ENCODE measurements at places on chromosomes 6 and 20.

DNA sequence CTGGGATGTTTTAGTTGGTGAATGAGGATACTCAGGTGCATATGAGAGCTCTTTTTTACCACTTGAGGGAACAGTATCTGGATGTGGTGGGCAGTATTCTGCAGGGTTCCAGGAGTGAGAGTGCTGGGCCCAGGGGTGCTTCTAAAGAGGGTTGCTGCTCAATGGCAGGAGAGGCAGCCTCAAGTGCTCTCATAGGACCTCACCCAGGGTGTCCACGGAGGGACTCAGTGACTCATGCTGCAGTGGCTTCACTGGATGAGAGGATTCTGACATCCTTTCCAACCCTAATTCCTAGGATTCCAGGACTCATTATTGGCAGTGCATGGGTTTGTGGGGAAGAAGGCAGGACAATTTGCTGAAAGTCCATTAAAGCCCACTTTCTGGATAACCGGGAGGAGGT, 176.6 kb upstream of the FERMT1 start:
- DNase-seq, result no peak

DNA sequence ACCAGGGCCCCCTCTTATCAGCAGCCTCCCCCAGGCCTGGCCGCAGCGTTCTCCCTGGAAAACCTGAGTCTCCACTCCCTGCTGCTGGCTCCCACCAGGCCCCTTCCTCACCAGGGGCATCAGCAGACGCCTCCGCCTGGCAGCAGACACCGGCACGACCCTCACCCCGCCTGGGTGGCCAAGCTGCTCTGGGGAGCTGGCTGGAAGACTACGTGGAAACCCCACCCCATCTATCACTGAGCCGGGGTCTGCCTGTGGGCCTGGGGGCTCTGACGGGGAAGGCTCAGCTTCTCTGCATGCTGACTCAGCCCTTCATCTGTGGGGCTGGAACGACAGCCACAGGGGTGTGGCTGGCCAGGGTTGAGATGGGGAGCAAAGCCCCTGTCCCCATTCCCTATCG, 19.1 kb upstream of the RBBP8NL start:
- DNase-seq, result no peak

- DNase-seq, result peak; percentile 90
These were observed 115.3 kb downstream of the LCA5 start for GRCh38 chr6:79421707-79422484.

DNA sequence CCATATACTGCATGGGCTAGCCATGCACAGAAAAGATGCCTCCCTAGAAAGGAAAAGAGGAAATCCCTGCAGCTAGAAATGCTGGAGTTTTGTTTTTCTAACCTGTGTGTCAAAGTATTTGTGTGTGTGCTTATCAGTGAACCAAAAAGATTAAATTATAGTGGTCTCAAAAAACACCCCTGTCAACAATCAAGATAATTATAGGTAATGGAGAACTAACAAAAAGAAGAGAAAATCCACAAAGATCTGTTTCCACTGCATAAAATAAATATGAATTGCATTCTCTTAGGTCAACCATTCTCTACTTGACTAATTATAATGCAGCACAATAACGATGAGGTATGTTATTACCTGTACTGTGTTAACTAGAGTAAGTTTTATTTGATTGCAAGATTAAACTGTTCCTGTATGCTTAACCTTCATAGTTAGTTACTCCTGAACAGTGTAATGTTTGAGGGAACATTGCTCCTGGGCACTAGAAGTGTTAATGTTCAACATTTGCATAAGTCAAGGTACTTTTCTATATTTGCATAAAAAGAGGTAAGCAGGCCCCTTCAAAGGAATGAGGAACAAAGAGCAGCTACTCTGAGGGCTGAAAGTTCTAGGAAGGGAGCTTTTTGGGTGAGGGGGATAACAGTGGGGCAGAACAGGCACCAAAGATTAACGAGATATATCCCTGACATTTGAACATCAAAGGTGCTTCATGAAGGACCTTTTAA, 212.1 kb downstream of the BTBD9 start:
- DNase-seq, result no peak

- DNase-seq, result peak; percentile 65
These were observed 57.3 kb downstream of the BCKDHB start for GRCh38 chr6:80163754-80164187.

DNA sequence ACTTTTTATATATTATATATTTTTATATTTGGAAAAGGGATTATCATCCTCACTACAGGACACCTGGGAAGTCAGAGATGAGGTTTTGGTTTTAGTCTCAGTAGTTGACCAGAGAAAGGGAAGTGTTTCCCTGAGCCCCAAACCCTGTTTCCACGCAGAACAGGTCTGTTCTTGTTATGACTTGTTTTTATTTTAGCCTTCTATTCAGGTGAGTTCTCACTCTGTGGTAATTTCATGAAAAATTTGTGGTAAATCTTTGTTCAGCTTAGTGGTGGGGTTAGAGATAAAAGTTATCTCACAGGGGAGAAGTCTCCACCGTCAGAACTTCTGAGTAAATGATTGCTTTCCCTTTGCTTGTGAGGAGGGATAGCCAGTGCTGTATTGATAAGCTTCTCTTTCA, 224.9 kb downstream of the FARS2 start:
- no peak for DNase-seq

GRCh38 chr6:39388606-39389483, 66.3 kb upstream of the KCNK16 start:
- peak; percentile 6 for DNase-seq

DNA sequence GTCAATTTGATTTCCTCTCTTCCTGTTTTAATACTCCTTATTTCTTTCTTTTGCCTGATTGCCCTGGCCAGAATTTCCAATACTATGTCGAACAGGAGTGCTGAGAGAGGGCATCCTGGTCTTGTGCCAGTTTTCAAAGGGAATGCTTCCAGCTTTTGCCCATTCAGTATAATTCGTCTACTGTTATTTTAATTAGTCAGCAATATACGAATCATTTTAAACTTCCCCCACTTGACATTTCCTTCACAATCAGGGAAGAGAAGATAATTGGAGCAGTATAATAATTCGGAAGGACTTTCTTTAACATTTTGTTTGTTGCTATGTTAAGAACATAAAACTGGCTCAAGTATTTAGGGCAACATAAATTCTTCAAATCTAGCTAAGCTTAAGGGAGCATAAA, 860.3 kb upstream of the SLC35B3 start:
- DNase-seq, result no peak

DNA sequence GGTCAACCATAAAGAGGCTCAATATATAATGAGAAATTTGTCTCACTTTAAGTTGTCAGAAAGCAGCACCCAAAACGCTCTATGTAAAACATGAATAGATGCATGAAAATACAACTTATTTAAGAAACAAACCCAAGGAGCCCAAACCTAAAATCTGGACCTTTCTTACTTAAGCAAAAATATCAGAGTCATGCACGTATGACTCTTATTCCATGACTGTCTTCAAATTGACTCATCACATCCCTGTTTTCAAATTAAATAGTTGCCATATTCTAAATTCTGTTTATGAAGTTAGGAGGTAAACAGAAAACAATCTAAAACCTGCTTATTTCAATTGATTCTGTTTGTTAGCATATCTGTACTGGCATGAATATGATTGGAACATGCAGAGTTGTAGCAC, 42.1 kb downstream of the ANKRD6 start:
- DNase-seq, result no peak

GRCh38 chr6:20509212-20509611, 25.0 kb upstream of the CDKAL1 start:
- DNase-seq, result no peak

- DNase-seq, result no peak
These were observed 97.4 kb downstream of the PLCB4 start for GRCh38 chr20:9166153-9166780.

GRCh38 chr6:148736774-148737412, 9.9 kb upstream of the UST start:
- no peak for DNase-seq

- DNase-seq, result no peak
These were observed 5.8 kb upstream of the SGK1 start for GRCh38 chr6:134323698-134324097.

GRCh38 chr6:43702171-43702533, 14.6 kb upstream of the MRPS18A start:
- DNase-seq, result no peak
